ENCODE measurements at places on chromosomes 5 and 9.

GRCh38 chr5:156170351-156170961, 156.5 kb upstream of the SGCD start:
- no peak for DNase-seq

DNA sequence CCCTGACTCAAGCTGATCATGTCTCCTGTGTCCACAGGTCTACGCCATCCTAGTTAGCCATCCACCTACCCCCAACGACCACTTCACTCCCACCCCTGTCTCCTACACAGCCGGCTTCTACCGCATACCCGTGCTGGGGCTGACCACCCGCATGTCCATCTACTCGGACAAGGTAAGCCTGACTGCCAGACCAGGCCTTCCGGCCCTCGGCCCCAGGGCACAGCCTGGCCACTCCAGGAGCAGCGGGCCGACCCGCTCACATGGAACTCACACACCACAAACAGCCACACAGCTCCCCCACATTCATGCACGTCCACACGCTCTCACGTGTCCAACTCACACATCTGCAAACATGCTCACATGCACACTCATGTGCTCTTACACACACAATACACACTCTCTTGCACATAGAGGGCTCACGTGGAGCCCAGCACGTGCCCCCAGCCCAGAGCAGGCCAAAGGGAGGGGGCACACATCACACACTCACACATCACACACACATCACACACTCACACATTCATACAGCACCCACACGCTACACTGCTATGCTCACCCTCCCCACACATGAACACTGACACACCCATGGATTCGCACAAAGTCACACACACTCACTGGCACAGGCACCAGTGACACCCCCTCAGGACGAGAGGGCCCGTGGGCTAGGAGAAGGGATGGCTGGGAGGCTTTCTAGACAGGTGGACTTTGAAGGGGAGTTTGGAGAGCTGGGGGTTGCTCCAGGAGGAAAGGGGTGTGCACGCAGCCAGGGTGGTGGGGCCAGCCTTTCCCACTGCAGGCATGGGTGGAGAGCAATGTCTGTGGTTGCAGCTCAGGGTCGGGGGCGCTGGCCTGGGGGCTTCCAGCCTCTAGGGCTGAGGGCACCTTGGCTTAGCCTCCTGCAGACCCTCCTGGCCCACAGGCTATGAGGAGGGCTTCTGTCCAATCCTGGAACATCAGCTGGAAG, 3.3 kb downstream of the GRIN1 start:
- no peak for DNase-seq

DNA sequence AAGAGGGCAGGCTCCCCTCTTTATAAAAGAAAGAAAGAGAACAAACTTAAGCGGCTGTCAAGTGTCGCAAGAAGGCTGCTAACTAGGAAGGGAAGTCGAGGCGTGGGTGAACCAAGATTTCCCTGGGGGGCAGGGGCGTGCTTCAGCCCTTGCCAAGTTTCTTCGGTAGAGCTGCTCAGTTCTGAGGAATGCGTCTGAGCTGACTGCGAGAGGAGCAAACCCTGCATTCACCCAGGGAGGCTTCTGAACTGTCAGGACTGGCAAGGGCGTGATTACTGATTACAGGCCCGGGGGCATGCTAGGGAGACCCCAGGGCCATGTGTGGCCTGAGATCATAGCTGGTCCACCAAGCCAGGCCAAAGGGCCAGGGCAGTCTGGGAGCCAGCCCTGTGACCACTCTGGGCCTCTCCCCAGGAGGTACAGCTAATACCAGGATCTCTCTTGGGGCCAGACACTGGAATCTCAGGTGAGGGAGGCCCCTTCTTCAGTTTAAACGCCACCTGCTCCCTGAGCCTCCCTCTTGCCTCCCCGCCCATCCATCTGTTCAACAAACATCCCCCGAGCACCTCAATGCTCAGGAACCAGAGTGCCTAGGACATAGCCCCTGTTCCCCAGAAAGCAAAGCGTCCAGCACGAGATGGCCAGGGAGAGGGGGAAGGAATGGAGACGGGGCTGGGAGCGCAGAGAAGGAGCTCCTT, 30.9 kb downstream of the SARDH start:
- DNase-seq: no peak

DNA sequence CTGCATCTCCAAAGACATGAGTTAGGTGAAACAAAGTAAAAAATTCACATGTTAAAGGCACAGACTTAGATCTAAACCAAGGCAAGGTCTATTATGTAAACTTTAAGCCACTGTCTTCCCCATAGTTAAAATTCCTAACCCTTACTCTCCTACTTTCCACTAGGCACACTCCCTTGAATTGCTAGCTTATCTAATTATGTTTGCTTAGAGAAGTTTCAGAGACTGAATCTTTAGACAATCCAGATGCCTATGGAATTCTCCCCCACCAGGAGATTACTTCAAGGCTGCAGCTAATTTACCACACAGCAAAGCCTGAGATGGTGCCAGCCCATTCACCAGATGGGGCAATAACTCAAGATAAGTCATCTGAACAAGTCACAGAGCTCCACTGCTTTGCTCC, 803.1 kb upstream of the COX7C start:
- no peak for DNase-seq

- no peak for DNase-seq
These were observed 1072.6 kb upstream of the NUDT12 start for GRCh38 chr5:104635227-104635626.

- no peak for DNase-seq
These were observed 42.2 kb downstream of the ERP44 start for GRCh38 chr9:100056561-100056960.

DNA sequence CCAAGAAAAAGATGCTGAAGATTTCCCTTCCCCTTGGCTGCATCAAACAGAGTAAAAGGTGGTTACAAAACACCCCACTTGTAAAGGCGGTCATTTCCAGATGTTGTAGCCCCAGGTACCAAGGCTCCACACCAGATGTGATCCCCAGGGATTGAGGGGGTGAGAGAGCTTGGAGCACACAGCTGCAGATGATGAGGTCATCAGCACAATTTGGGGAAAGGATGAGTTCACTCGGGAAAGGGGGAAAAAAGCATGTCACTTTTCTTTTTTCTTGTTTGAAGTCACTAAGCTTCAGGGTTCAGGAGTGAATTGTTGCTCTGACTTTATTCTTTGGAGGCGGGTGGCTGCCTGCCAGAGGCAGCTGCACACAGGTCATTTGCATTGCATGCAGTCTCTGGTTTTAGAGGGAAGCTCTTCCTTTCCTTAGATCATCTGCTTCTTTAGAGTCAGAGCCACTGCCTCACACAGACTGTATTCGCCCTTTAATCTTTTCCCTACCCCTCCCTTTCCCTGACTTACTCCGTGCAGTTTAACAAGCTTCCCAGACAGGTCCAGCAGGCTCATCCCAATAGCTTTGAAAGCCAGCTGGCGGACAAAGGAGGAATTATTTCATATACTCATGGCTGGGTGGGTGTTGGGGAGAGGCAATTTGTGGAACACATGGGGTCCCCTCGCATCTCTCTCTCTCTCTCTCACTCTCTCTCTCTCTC, 409.3 kb upstream of the SLC24A2 start:
- DNase-seq: no peak

- DNase-seq: peak; percentile 46
These were observed 4.1 kb upstream of the RGMB start for GRCh38 chr5:98769210-98769958.

- no peak for DNase-seq
These were observed 472.0 kb upstream of the WWC1 start for GRCh38 chr5:167819406-167819805.

- no peak for DNase-seq
These were observed 59.7 kb upstream of the HMHB1 start for GRCh38 chr5:143752165-143752850.

DNA sequence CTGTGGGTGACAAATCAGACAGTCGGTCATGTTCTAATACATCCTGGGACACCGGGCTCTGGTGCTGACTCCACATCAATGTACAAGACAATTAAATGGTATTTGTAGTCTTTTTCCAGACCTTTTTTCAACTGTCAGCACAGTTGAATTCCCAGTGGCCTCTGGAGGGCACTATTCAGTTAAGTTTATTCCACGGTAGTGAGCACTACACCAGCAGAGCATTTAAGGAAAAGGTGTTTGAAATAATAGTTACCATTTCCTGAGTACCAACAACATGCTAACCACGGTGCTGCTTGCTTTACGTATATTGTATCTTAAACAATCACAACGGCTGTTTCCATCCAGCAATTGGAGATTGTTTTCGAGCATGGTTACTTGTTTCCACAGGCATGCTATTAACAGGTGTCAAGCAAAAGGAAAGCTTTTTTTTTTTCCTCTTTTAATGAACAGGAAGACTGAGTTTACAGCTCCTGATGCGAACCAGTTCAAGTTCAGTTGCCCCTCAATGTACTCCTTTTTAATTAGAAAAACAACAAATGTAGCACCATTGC, 186.7 kb downstream of the PDZD2 start:
- peak; percentile 39 for DNase-seq

- no peak for DNase-seq
These were observed 397 bp downstream of the C6 start for GRCh38 chr5:41212935-41213334.

- DNase-seq: no peak
These were observed 41.0 kb upstream of the EQTN start for GRCh38 chr9:27337833-27338526.

- DNase-seq: no peak
These were observed 161.5 kb downstream of the ARL15 start for GRCh38 chr5:54148858-54149257.

DNA sequence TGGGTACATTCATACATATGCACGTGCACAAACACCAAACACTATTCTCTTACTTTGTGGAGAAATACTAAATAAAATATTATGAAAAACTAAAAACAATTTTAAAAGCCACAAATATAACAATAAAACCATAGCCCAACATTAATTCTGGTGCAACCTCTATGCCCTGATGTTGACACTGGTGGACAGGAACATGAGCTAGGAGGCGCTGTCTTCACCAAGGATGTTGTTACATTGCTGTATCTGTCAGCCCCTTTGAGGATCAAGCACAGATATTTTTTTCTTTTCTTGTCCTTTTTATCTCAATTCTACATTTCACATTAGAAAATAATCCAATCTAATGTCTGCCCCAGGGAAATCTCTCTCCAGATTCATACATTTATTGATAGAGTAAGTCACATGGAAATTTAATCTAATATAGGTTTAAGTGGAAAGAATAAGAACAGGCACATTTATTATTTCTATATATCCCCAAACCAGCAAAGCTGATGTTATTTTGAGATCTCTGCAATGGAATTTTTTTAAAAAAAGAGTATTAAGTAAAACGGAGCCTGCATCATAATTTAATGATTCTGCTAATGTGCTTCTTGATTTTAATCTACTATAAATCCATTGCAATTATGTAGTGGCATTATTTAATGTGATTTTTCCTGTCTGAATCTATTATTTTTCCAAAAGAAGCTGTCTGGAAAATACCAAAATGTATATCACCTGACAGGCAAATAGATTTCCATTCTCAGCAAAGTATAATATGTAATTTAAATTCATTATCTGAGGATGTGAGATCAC, 716.5 kb downstream of the MTRR start:
- no peak for DNase-seq

DNA sequence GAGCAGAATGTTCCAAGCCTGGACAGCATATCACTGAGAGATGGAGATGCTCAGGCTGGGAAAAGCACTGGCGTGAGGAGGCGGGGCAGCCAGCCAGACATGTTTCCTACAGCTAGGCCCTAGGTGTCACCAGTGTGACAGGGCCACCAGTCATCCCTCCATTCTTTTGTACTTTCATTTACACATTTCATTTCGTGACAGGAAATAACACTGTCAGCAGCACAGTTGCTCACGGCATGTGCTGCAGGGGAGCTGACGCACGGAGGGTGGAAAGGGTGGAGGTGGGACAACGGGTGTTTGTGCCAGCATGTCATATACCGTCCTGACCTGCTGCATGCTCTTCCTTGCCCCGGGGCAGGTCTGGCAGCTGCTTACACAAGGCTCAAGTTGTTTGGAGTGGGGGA, 14.8 kb upstream of the CEMIP2 start:
- DNase-seq: peak; percentile 86

- DNase-seq: no peak
These were observed 55.1 kb upstream of the KDM4C start for GRCh38 chr9:6702707-6703106.

- no peak for DNase-seq
These were observed 35.7 kb downstream of the ELL2 start for GRCh38 chr5:95925939-95926338.

- DNase-seq: peak; percentile 10
These were observed 2.7 kb downstream of the MLLT3 start for GRCh38 chr9:20619487-20620200.

- DNase-seq: peak; percentile 34
These were observed 103.4 kb upstream of the GNA14 start for GRCh38 chr9:77751341-77752091.

DNA sequence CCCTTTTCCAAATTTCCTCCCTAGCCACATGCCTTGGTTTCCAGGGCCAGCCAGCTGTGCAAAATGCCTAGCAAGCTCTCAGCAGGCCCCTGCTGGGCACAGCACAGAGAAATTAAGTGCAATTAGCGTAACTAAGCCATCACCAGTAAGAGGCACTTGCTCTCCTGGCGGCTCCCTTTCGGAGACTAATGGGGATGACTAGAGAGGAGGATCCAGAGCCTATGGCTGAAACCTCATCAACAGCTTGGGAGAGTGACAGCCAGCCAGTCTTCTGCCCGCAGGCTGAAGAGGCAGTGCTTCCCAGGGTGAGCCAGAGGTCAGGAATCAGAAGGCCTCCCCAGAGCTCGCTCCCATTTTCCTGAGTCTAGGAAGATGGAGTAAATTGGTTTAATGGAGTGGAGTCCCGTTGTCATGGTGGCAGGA, 108.4 kb downstream of the KCNIP1 start:
- DNase-seq: no peak

DNA sequence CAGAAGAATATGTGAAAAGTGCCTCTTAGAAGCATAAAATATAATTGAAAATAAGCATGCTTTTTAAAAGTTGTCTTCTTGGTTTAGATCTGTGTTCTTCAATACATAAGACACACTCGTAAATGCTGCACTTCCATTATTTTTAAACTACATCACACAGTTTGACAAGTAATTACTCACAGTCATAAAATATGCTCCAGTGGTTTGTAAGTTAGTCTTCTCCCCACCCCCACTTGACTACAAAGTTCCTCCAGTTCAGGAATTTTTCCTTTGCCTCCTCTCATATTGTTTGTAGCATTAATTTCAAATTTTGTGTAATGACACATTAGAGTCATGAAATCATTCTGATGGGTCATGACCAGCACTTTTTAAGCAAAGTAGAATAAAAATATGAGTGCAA, 60.3 kb upstream of the PTGER4 start:
- no peak for DNase-seq

DNA sequence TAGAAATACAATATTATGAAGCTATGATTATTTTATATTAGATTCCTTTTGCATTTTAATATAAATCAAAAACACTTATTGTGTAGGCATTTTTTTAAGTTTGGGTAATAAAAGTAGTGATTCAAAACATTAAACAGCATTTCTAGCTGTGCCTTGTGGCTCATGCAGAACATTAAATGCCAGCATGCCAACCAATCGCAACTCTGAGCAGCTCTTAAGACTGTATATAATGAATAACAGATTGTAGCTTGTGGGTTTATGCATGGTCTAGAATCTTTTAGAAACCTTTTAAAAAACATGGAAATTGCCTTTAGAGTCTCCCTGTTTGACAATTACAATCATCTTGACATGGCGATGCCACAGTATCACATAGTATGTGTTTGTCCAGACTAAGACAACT, 903.8 kb downstream of the EFNA5 start:
- no peak for DNase-seq

- DNase-seq: no peak
These were observed 544.6 kb upstream of the TRPC7 start for GRCh38 chr5:136909906-136910305.

Measured in CD4-positive, alpha-beta T cell treated with Interleukin-10 for 1 hour (primary cell).